ENCODE measurements at places on chromosomes 7 and 10.

DNA sequence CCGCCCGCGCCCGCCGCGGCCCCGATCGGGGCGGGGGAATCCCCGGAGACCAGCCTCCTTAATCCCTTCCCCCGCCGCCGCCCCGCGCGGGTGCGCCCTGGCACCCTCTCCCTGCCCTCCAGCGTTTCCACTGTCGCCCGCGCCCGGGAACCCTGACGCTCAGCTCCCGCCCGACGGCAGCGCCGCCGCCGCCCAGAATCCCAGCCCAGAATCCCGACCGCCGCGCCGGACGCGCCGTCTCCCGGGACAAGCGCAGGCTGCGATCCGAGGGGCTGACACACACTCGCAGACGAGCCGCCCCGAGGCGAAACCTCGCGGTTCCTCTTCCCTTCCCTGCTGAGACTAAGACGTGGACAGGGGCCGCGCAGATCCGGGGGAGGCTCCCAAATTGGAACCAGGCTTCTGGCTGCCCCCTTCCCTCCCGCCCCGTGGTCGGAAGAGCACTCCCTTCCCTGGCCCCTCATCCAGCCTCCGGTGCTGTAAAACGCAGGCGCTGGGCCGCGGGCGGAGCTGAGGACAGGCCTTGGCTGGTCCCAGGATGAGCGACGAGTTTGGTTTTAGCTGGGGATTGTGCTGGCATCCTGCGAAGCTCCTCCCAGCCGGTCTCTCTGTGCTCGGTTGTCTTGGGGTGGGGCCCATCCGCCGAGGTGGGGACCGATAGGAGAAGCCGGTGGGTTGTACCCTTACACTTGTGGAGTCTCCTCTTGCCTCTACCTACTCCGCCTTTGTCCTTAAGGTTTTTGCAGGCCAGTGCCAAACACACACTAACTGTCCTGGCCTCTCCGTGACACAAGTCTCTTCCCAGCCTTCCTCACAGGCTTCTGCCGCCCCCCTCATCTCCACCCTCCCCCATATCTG lies 1.1 kb downstream of the MARVELD1 start:
- DNase-seq: no peak

DNA sequence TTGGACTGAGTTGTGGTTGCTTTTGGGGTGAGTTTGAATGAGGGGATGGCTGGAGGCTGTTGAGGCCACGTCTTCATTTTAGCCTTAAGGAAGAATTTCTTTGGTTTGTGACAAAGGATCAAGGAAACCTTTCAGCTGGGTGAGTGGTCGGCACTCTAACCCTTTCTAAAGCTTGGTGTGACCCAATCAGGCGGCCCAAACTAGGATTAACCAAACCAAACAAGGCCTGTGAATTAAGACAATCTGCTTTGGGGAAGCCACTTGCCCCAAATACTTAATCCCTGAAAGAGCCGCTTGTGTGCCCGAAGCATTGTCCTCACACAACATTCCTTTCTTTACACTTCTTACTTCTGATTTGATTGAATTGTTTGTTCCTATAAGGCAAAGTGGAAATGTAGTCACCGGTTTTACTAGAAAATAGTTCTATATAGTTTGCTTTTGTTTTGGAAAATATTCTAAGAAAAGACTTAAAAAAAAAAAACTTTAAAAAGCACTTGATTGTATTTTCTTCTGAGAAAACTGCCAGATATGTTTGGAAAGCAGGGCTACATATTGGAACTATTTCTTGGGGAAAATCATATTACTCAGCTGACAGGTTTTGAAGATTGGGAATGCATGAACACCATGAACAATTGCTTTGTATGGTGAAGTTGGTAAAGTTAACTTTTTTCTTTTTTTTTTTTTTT lies 272.4 kb upstream of the BMPER start:
- DNase-seq: no peak

DNA sequence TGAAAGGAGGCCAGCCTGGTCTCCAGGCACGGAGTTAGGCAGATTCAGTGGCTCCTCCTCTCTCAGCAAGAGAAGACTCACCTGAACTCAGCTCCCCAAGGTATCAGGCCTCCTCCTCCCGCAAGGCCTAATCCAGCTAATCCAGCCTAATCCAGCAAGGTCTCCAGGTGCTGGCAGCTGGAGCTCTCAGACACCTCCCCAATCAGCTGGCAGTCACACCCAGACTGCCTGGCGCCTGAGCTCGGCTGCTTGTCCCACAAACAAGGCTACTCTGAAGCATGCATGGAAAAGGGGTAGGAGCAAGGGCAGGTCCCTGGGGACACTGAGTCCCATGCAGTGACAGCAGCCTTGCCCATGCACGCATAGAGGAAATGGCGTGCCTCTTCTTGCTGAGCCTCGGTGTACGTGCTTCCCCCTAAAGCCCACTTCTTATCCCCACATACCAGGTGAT lies 3.3 kb upstream of the OPN4 start:
- no peak for DNase-seq

DNA sequence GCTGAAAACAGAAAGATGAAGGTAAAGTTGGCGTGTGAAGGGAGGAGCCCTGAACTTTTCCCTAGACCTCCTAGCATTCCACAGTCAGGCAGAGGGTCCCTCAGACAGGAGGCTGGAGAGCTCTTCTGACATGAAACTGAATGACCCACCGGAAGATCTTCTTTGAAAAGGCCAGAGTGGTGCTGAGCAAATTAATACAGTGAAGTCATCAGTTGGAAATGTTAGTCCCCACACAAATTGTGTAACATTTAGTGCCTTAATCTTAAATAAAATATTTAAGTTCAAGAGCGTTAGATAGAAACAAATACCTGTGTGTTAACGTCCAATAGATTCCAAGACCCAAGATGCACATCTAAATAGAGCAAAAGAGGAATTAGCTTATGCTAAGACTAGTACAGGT lies 49.0 kb upstream of the WNT16 start:
- DNase-seq: no peak

DNA sequence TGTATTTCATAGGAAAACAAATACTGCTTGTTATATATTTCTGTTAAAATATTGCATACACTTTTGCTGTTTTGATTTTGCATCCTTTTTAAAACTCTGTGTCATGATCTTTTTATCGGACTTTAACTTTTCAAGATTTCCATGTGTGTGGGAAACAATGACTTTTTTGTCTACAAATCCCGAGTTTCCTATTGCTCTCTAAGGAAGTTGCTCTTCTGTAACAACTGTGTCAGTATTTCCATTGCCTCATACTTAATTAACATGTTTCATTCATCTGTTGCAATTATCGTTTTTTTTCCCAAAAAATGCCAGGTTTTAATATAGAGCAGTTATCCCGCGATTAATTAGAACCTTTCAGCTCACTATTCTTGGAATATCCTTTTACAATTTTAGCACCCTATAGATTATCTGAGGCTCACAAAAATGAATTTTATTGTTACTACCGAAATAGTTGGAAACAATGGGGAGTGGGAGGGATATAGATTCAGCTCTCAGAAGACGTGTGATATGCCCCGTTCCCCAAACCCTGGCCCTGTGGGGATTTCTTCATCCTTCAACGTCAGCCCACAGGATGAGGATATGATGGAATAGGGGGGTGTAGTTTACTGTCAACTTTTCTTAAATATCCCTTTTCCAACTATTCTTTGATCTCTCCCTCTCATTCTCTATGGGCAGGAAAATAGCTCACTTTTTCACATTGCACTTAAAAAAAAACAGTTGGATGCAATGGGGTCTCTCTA lies 297.6 kb upstream of the IGFBP3 start:
- no peak for DNase-seq

GRCh38 chr10:129598413-129598812 lies 131.4 kb downstream of the MGMT start:
- no peak for DNase-seq

- no peak for DNase-seq
These were observed 56.0 kb downstream of the BPGM start for GRCh38 chr7:134702366-134703240.

DNA sequence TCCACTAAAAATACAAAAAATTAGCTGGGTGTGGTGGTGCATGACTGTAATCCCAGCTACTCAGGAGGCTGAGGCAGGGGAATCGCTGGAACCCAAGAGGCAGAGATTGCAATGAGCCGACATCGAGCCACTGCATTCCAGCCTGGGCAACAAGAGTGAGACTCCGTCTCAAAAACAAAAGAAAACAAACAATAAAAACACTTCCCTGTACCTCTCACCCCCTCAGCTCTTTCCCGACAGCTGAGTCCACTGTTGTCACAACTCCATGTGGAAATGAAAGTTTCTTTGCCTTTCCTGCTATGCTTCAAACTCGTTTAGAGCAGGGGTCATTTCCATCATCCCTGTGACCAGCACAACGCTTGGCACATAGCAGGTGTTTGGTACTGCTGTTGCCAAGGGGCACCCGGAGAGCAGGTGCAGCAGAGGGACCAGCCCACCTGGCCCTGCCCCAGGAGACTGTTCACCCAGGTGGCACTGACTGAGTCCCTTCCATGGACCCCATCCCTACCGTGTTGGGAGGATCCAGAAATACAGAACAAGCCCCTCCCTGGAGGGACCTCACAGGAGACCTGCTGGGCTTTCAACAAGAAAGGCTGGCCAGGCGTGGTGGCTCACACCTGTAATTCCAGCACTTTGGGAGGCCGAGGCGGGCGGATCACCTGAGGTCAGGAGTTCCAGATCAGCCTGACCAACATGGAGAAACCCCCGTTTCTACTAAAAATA lies 4.9 kb downstream of the TMEM130 start:
- DNase-seq: no peak

DNA sequence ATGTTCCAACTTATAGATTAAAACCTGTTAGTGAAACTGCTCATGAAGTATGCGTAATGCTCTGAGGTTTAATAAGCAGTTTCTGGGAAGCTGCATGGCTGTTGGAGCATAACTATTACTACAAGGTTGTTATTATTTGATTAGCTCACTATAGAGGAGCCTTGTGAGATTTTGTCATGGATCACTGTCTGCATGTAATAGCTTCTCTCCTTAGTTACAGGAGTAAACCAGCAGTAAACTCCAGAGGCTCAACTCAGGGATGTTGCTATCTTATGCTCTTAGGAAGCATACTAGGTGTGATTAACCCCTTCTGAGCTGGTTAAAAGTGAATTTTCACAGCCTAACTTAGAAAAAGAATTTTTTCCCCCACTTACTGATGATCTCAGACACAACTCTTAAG lies 63.6 kb upstream of the IFRD1 start:
- no peak for DNase-seq

DNA sequence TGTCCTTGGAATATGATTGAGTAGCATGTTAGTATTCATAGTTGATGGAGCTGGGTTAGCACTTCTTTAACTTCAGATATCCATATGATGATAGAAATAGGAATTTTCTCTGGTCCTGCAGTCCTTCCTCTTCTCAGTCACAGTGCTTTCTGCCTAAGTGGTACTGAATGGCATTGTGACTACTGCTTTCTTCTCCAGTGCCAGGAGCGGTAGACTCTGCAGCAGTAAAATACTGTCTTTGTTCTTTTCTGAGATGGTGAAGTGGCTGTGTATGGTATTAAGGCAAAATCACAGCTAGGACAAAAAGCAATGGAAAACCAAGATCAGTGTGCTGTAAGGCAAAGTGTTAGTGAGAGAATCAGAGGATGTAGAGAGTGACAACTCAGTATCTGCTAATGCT lies 46.6 kb downstream of the C1GALT1 start:
- DNase-seq: no peak

DNA sequence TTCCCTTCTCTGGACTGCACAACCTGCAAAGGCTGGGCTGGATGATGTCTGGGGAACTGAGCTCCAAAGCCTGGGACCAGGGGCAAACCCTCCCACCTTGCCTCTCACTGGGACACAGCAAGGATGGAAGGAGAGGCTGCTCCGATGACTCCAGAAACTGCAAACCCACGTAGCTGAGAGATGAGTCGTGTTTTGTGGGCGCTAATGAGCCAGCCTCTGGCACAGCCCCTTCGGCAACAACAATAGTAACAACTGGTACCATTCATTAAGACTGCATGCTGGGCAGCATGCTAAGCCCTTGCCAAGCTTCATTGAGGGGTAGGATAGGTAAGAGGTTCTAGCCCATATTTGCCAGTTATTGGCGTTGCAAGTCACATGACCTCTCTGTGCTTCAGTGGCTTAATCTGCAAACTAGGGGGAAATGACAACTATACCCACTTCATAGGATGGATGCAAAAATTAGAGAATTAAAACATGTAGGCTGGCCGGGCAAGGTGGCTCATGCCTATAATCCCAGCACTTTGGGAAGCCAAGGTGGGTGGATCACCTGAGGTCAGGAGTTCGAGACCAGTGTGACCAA lies 145.9 kb downstream of the SH3PXD2A start:
- peak; percentile 15 for DNase-seq

GRCh38 chr10:105840288-105840770 lies 1199.2 kb downstream of the SORCS3 start:
- no peak for DNase-seq

DNA sequence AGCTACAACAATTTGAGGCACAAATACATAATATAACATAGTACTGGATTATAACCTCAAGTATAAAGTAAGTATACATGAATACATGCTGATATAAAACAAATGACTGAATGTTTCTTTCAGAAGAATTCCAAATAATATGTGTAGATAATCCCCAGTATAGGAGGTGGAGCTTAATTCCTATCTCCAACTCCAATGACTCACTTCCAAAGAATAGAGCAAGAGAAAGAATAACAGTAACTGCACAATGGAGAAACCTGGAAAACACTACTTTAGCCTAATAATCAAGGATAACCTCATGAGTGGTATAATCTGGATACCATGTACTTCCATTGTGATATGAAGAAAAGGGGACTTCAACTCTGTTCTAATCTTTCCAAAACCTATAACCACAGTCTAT lies 13.7 kb upstream of the SEMA3C start:
- DNase-seq: no peak

GRCh38 chr10:74854610-74855009 lies 28.2 kb downstream of the KAT6B start:
- no peak for DNase-seq

DNA sequence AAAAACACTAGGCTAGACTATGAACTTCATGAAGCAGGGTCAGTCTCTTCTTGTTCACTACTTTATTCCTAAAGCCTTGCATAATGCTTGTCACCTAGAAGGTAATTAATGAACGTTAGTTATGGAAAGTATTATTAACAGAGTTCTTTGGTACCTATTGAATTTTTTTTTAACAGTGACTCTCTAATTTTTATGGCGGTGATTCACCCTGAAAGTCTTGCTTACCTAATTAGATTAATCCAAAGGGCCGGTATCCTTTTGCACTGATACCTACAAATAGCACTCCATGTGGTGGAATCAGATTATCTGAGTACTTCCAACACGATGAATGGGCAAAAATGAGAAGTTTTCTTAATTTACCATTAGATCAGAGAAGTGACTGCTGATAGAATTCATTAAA lies 31.7 kb downstream of the STAM start:
- no peak for DNase-seq

- DNase-seq: no peak
These were observed 18.8 kb downstream of the FRMPD2 start for GRCh38 chr10:48255722-48256121.

GRCh38 chr7:27419581-27420177 lies 177.1 kb downstream of the EVX1 start:
- no peak for DNase-seq

- no peak for DNase-seq
These were observed 62.0 kb downstream of the BPGM start for GRCh38 chr7:134708692-134709091.

Measured in NCI-H1092 treated with DMSO at 0.1 percent for 48 hours (cell line).